T-helper 1 cell treated with Interleukin-12 subunit alpha and Interleukin-12 subunit beta and Interleukin-4 antibody, amounts not matched to agents 30 ng/mL and 1 ng/mL, for 36 hours (primary cell): ENCODE measurements at places on chromosomes 1 and 21. TPM values are rescaled to one million over a fixed set of nuclear protein-coding genes. Genes with fewer than 3 reads are reported as not detected.

The IGSF21 gene
- total RNA-seq, result not detected in 2 replicates

The C1QTNF12 gene
- 1.5 and 3.5 TPM in 2 replicates for total RNA-seq

The GUCA2B gene
- not detected in 2 replicates for total RNA-seq

The IVL gene
- not detected in 2 replicates for total RNA-seq

The APCS gene
- not detected in 2 replicates for total RNA-seq

The C1orf210 gene
- total RNA-seq, result not detected in 2 replicates

The SRGAP2B gene
- 43.2 and 48.0 TPM in 2 replicates for total RNA-seq

The SPRR5 gene
- total RNA-seq, result not detected in 2 replicates

The CFAP141 gene
- not detected in 2 replicates for total RNA-seq

The GPR25 gene
- not detected in 2 replicates for total RNA-seq

The LRRIQ3 gene
- total RNA-seq, result 0.39 and 0.44 TPM in 2 replicates

The KLHDC7A gene
- not detected in 2 replicates for total RNA-seq

The NEGR1 gene
- not detected in 2 replicates for total RNA-seq

The ITLN1 gene
- not detected in 2 replicates for total RNA-seq

The NBPF8 gene
- 30.6 and 31.1 TPM in 2 replicates for total RNA-seq

The HCRTR1 gene
- total RNA-seq, result not detected in 2 replicates

The ETV3 gene
- total RNA-seq, result 45.7 and 49.4 TPM in 2 replicates

The SERPINC1 gene
- total RNA-seq, result 0.49 TPM in 1 of 2 replicates, not detected in the other

The OR2L5 gene
- total RNA-seq, result not detected in 2 replicates

The OR2T35 gene
- not detected in 2 replicates for total RNA-seq

The LMX1A gene
- not detected in 2 replicates for total RNA-seq

The OPRD1 gene
- not detected in 2 replicates for total RNA-seq

The NKAIN1 gene
- total RNA-seq, result 0.07 TPM in 1 of 2 replicates, not detected in the other

The SLC9A1 gene
- 28.0 and 30.0 TPM in 2 replicates for total RNA-seq

The SH3BP5L gene
- 32.2 and 34.1 TPM in 2 replicates for total RNA-seq

The TTLL10 gene
- total RNA-seq, result 1.7 and 3.7 TPM in 2 replicates

The IFI44L gene
- 132 and 135 TPM in 2 replicates for total RNA-seq

The FLG2 gene
- total RNA-seq, result not detected in 2 replicates

The PRAMEF11 gene
- total RNA-seq, result not detected in 2 replicates

The SLC26A9 gene
- not detected in 2 replicates for total RNA-seq

The PTGER3 gene
- 8.3 and 10.0 TPM in 2 replicates for total RNA-seq
